ENCODE measurements at places on chromosomes 3 and 15.

GRCh38 chr3:183959214-183959613 lies 58.5 kb downstream of the ABCC5 start:
- no peak for DNase-seq

- no peak for DNase-seq
Measured at GRCh38 chr3:97278506-97278905, 464.1 kb downstream of the EPHA6 start.

- DNase-seq, result no peak
Measured at GRCh38 chr3:34072297-34072696, 273.9 kb downstream of the PDCD6IP start.

- DNase-seq, result no peak
Measured at GRCh38 chr3:127256733-127257271, 31.0 kb downstream of the PRR20G start.

- DNase-seq, result no peak
Measured at GRCh38 chr15:34111488-34111887, 9.6 kb downstream of the PGBD4 start.

- DNase-seq, result no peak
Measured at GRCh38 chr3:16122661-16123060, 51.8 kb upstream of the GALNT15 start.

DNA sequence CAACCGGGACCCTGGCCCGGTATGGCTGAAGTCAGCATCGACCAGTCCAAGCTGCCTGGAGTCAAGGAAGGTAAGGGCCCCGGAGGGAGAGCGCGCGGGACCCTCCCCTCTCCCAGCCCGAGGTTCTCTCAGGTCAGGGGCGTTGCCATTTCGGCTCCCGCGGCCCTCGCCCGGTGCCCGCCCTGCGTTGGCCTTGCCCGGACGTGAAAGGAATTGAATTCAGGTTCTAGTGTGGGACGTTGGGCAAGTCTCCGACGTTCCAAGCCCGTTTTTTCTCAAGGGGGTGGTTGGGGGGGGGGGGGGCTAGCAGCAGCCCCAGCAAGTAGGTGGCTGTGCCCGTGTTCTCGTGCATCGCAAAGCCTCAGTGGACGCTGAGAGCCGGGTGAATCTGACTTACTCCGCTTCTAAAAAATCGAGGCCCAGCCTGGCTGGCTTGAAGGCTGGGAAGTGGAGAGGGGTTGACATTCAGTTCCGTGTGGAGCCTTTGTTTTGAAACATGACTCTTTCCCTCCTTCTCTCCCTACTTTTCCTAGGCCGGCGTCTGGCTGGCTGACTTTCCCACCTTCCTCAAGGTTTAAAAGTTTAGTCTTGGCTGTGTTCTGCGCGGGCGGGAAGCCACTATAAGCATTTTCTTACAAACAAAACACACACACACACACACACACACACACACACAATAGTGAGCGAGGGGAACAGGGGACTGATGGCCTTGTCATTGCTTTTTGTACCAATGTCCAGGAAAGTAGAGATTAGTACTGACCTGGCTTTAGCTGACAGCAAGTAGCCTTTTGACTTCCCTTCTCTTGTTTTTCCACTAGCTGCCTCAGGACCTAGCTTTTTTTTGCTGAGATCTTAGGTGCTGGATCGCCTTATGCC lies at the start of gene UTS2B:
UTS2B (minus strand) TSS at position 873 of the 876 bp plus-strand sequence. CDS start 48,337 bp downstream, outside the sequence.
- DNase-seq, result no peak

- no peak for DNase-seq
Measured at GRCh38 chr15:94703596-94703995, 472.2 kb downstream of the MCTP2 start.

GRCh38 chr15:80591471-80591870 lies 103.6 kb upstream of the ABHD17C start:
- no peak for DNase-seq

DNA sequence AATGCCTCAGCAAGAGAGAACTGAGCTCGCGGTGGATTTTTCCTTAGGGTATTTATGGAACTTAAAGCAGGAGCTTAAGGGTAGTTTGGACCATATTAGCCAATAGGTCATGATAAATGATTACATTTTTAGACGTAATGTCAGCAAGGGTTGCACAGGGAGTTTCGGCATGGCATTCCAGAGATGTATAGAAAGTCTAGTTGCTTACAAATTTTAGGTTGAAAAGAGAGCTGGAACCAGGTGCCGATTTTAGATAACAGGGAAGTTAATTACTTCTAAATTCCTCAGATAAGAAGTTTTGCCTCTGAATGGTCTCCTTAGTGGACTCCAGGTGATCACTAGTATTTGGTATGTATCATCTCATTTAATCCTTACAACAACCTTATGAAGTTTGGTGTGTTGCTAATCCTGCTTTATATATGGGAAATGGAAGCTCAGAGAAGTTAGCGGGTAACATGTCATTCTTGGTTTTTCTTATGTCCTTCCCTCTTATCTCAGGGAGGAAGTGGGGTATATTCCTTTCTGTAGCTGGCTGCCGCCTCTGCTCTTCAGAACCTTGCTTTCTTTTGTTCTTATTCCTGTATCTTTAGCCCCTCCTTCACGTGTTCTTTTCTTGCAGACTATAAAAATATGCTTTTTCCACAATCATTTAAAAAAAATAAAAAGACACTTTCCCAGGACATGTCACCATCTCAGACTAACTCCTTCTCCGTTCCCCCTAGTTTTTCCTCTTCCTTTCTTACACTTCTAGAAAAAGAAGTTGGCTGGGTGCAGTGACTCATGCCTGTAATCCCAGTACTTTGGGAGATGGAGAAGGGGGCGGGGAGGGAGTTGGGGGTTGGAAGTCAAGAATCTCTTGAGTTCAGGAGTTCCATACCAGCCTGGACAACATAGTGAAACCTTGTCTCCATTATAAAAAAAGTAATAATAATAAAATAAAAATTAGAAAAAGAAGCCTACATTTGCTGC lies 25.7 kb downstream of the IQGAP1 start:
- no peak for DNase-seq

- DNase-seq, result no peak
Measured at GRCh38 chr3:149251186-149251585, 29.6 kb upstream of the CP start.

DNA sequence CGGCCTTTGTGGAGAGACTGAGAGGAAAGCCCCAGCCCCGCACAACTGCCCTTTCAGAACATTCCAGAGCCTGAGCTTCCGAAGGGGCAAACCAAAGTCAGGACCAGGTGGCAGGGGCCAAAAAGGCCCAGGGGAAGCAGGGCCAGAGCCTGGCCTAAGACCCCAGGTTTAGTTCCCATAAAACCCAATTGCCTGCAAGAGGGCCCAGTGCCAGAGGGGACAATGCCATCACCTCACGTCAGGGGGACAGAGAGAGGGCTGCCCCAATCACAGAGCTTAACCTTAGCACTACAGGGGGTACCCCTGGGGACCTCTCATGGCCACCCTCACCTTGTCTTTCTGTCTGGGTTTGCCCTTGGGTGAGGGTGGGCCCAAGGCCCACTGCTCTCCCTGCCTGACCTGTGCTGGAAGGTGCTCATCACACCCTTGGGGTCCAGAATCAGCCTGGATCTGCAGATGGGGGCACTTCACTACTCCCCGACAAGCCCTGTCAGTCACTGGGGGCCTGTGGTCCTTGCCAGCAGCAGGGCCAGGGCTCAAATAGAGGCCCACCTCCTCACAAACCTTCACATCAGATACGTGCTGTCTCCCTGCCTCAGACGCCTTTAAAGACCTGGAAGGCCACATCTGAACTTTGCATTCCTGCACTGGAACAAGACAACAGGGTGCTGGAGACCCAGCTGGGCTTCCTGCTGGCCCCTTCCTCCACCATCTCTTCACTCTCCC lies 3.8 kb downstream of the CALML4 start:
- no peak for DNase-seq

DNA sequence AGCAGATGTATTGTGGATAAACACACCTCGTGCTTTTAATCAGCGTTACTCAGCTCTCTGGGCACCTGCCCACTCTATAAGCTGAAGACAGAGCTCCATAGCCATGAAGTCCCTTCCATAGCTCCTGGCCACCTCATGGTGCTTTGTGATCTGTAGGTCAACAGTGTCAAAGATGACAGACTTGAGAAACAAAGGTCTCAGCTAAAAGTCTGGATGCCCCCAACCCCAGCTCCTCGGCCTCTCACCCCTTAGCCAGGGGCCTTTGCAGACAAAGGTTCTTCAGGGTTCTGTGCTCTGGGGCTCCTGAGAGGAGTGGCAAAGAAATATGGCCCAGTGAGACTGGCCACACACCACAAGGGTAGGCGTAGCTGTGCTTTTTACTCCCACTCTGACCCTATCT lies 168.6 kb downstream of the KLF13 start:
- no peak for DNase-seq

GRCh38 chr3:46365737-46366524 lies 4.8 kb upstream of the CCR5 start:
- no peak for DNase-seq

DNA sequence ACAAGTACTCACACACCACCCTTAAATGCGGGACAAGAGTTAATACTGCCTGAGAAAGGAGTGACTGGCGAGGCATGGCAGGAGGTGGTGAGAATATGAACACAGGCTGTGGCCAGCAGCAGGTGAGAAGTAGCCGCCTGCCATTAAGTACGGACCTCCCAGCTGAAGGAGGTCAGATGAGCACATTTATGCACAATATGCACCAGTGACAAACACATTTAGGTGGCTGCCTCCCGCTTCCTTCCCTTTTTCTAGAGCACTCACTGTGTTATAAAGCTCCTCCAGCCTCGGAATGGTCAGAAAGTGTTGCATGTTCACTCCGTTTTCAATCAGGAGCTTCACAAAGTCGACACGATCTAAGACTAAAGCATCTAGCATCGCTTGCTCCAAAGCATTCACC lies 52.4 kb downstream of the TRPM1 start:
- DNase-seq, result no peak

- no peak for DNase-seq
Measured at GRCh38 chr3:29683018-29683993, 402.4 kb downstream of the RBMS3 start.

- DNase-seq, result no peak
Measured at GRCh38 chr3:75781079-75781745, 4.1 kb downstream of the ZNF717 start.

GRCh38 chr3:72768481-72768880 lies 79.8 kb downstream of the SHQ1 start:
- DNase-seq, result no peak

GRCh38 chr3:143041903-143042302 lies 40.5 kb downstream of the U2SURP start:
- DNase-seq, result no peak

- DNase-seq, result no peak
Measured at GRCh38 chr3:98691897-98692296, 71.2 kb upstream of the ST3GAL6 start.

- DNase-seq, result no peak
Measured at GRCh38 chr15:74616996-74617395, 1.4 kb downstream of the CLK3 start.

DNA sequence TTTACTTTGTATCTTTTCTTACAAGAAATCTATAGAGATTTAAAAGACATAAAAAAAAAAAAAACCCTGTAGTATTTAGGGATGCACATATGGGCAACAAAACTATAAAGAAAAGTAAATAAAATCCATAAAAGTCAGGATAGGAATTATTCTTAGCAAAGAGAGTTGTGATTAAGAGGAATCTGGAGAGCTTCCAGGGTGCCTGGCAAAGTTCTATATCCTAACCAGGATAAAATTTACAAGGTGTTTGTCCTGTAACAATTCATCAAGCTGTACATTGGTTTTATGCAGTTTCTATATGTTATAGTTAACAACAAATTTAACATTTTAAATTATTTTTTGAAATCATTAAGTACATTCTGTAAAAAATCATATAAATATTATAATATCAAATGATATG lies 7.9 kb downstream of the SECISBP2L start:
- DNase-seq, result no peak

GRCh38 chr15:38608682-38609081 lies 44.1 kb upstream of the RASGRP1 start:
- no peak for DNase-seq

DNA sequence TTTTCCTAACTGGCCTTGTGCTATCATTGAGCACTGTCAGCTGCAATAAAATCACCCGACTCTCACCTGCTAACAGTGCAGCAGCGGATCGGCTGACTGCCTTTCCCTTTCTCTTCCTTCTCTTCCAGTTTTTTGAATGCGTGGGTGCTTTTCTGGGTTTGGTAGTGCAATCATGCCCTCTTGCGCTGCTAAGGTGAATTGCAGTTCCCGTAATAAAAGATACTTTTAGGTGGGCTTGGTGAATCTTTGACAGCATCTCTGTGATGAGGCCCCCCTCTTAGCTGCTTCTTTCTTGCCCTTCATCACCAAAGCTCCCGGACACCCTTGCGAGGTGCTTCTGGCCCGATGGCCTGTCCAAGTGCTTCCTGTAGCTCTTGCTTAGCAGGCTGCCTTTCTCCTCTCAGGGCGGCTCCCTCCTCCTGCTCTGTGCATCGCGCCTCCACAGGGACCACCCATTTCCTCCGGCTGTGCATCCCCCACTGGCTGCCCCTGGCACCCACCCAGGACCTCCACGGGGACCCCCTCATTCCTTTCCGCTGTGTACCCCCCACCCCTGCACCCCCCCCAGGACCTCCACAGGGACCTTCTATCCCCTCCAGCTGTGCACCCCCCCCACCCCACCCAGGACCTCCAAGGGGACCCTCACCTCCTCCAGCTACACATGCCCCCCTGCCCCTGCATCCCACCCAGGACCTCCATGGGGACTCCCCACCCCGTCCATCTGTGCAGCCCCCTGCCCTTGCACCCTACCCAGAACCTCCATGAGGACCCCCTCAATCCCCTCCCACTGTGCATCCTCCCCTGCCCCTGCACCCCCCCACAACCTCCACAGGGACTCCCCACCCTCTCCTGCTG lies 50.8 kb upstream of the RPL32 start:
- DNase-seq, result peak; percentile 24

GRCh38 chr3:16511681-16512434 lies 1.6 kb downstream of the RFTN1 start:
- peak; percentile 71 for DNase-seq

GRCh38 chr3:112958811-112959560 lies 15.9 kb downstream of the CD200R1 start:
- no peak for DNase-seq

GRCh38 chr15:43776101-43776717 lies 557 bp downstream of the ELL3 start:
- peak; percentile 6 for DNase-seq

DNA sequence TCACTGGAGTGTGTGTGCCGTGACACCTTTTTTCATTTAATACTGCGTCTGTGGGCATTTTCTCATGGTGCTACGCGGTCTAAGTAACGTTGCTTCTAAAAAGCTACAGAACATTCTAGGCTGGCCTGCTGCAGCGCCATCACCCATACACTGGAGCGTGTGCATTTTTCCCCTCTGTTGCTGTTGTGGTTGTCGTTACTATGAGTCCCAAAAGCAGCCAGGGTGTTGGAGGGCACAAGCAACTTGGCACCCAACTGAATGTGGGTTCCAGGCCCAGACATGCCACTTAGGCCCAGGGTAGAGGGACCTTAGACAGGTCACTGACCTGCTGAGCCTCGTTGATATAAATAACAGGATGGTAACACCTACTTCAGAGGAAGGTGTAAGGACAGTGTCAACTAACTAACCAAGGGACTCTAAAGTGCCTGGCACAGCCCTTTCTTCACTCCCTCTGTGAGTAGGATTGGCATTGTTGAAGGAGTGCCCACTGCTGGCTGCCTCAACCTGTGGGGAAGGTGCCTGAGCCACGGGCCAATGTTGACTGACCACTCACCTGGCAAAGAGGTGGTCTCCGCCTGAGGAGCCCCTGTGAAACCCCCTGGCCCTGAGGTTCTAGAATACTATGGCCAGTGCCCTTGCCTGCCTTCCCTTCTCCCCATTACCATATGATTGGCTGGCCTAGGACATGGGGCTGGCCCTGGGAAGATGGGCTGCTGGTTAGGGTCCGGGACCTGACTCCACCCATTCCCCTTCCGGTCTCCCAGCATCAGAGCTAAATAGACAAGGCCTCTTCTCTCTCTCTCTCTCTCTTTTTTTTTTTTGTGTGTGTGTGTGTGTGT lies 3.5 kb downstream of the CSK start:
- DNase-seq, result no peak
